ENCODE measurements at places on chromosomes 5 and 9.
A peak's percentile ranks its signal among the peaks of the same experiment; 100 is the strongest.

DNA sequence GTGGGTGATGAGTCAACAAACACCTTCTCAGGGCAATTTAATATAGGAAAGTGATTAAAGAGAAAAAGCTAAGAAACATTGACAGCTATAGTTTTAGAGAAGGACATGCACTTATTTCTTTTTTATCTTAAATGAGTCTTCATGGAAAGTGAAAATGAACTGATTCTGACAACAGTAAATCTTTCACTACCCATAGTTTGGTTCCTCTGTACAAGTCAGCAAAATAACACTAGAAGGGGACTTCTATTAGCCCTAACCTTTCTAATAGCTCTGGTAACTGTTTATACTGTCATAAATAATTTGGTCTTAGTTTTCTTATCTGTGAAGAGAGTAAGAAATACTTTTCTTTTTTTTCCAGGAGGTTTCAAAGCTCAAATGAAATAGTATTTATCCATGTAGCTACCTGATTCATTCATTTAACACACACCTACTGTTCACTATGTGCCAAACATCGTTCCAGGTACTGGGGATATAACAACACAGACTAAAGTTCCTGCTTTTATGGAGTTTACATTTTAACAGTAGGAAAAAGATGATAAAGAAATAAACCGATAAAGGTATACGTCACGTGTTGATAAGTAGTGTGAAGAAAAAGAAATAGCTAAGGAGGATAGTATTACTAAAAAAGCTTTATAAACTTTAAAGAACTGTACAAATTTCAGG, 148.2 kb downstream of the PCSK1 start:
- no peak for DNase-seq

DNA sequence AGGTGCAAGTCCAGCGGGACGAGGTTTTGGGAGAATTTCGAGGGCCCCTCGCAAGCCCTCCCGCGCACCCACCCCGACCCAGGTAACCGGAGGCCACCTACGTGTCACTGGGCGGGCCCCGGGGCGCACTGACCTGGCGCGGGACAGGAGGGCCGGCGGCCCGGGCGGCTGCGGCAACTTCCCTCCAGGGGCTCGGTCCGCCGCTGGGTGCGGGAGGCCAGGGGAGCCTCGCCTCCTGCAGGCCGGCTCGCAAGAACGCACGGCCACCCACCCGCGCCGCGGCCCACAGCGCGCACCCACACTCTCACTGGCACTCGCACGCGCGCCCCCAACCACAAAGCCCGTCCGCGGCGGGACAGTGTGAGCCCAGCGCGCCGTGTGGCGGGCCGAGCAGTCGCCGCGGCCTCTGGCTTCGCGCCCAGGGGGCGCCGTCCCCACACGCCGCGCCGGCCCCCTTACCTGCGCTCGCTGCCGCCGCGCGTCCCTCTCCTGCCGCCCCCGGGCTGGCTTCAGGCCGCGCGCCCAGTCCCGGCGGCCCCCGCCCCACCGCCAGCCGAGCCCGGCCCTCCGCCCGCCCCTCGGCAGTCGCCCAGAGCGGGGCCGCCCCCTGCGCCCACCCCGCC, 451 bp downstream of the LPAR1 start:
- DNase-seq: no peak

DNA sequence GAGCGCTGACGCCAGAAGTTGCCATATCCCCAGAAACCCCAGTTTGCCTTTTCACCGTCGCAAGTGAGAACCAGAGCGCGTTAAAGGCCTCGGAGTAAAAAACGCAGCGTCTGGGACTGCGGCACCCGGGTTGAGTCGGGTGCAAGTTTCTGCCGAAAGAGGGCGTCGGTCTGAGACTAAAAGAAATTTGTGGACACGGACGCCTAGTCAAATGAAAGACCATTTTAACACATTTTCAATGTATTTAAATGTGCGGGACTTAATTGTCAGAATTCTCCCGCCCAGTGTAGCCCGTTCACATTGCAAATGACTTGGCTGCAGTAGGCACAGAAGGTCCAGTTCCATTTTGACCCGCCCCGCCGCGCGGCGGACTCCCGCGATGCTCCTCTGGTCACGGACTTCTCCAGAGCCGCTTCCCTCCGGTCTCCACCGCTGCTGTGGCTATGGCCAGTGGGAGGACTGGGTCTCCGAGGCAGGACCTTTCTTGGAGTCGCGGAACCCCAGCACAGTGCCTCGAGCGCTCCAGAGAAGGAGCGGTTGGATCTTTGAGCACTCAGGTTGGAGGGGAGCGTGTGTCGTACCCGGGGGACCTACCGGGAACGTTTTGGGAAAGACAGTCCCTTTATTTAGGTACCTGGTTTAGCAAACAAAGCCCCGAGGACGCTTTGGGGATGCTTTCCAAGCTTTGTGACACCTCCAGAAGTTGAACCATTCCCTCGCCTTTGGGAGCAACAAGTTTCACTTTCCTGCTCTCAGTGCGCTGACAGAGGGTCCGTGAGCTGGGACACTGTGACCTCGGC, 1.2 kb upstream of the NPR3 start:
- DNase-seq: peak; percentile 77

DNA sequence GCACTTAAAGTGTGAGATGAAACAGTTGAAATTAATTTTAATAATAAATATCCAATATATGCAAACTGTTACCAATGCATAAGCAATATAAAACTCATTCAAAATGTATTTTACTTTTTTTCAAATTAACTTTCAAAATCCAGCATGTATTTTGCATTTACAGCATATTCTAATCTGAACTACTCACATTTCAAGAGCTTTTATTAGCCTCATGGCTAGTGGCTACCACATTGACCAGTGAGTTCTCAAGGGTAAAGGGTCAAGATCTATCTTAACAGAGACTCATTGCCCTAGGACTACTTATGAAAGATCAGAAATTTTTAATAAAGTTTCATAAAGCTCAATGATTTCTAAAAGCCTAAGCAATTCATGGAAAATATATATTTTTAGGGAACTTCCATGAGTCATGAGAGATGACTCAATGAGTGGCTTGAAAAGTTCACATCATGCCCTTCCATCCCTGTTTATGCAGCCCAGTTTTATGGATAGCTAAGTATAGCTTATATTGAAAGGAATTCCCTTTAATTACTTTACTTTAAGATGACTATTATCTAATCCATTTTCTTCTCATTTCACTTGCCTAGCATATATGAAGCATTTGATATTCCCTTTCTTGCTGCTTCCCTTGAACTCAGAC, 608.6 kb downstream of the SLCO4C1 start:
- no peak for DNase-seq

- DNase-seq: no peak
Observed at GRCh38 chr9:19533373-19533772, 124.6 kb downstream of the ACER2 start.

- no peak for DNase-seq
Observed at GRCh38 chr5:131260895-131261294, 3.0 kb upstream of the CDC42SE2 start.
